ENCODE measurements at places on chromosomes 5 and 9. TPM values are rescaled to one million over a fixed set of nuclear protein-coding genes. Genes with fewer than 3 reads are reported as not detected.

CDH12 gene
- not detected for total RNA-seq

HTR1A gene
- not detected for total RNA-seq

MSMP gene
- not detected for total RNA-seq

HRH2 gene
- total RNA-seq: 22.6 TPM

PCDHGA5 gene
- 3.6 TPM for total RNA-seq

NEURL1B gene
- 10.3 TPM for total RNA-seq

NRARP gene
- total RNA-seq: 5.7 TPM

SHISAL2B gene
- not detected for total RNA-seq

CD72 gene
- total RNA-seq: 3.8 TPM

CLIC3 gene
- total RNA-seq: 9.7 TPM

GDA gene
- total RNA-seq: not detected

CYLC2 gene
- total RNA-seq: not detected

Measured in omental fat pad (tissue), 4 donors.